ENCODE measurements at places on chromosomes 7 and 10.

- DNase-seq, result no peak
Measured at GRCh38 chr7:107961405-107961804, 41.6 kb downstream of the LAMB1 start.

DNA sequence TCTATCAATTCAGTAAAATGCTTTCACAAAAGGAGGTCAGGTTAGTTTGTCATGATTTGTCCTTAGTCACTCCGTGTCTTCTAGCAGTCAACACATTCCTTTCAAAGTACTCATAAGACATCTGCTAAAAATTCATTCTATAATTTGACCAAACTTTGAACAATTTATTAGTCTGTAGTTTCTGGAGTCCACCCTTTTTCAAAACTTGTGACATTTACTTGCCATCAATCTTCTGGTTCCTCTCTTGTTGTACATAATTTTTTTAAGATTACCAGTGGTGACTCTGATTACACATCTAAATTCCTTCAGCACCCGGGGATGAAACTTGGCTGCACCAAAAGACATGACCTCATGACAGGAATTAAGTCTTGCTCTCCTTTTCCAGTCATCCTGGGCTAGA is 130.1 kb downstream of the NEBL start:
- DNase-seq, result no peak

GRCh38 chr7:150924369-150924781 is 53.7 kb downstream of the KCNH2 start:
- no peak for DNase-seq

GRCh38 chr7:41578700-41579099 is 124.2 kb downstream of the INHBA start:
- DNase-seq, result no peak
